ENCODE measurements at places on chromosomes 1 and 21.

GRCh38 chr1:36014722-36015220 lies 69.1 kb upstream of the TEKT2 start:
- DNase-seq, result no peak

DNA sequence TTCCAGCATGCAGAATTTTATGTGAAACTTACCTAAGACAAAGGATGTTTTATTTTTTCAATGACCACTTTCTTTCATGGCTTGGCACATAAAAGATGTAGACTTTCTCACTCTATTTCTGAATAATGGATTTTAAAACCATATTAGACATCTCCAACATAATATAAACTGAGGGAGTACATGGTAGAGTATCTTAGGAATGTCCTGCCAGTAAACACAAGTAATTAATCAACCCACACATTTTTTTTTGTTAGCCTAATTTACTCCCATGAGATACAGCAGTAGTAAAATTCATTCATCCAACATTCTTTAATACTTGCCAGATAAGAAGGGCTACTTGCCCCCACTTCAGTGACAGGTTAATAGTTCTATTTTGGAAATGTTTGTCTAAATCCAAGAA lies 235.4 kb upstream of the ADAMTS5 start:
- no peak for DNase-seq

DNA sequence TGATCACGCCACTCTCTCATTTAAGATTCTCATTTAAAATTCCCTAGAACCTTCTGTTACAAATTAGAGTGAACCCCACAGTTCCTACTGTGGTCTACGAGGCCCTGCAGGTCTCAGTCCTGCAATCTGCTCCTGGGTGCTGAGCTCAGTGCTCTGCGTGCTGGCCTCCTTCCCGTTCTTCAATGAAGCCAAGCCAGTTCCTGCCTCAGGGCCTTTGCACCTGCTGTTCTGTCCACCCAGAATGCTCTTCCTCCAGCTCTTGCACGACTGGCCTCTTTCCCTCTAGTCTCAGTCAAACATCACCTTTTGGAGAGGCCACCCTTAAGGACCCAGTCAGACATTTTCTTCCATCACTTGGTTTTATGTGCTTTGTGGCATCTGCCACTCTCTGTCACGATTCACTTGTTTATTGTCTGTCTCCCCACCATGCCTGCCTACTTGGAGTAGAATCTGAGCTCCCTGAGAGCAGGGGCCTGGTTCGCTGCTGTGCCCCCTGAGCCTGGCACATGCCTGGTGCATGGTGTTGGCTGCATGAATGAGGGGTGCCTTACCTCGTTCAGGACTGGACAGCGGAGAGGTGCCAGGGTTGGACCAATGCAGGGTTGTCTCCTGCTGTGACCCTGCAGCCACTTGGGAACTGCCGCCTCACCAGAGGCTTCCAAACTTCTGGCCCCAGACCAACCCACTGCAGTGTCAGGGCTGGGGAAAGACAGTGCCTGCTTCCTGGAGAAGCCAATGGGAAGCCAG lies 9.7 kb upstream of the H6PD start:
- DNase-seq, result no peak

- DNase-seq, result no peak
These were observed 56.4 kb downstream of the CACHD1 start for GRCh38 chr1:64526312-64526711.

GRCh38 chr1:29325675-29326074 lies 89.4 kb downstream of the PTPRU start:
- no peak for DNase-seq

DNA sequence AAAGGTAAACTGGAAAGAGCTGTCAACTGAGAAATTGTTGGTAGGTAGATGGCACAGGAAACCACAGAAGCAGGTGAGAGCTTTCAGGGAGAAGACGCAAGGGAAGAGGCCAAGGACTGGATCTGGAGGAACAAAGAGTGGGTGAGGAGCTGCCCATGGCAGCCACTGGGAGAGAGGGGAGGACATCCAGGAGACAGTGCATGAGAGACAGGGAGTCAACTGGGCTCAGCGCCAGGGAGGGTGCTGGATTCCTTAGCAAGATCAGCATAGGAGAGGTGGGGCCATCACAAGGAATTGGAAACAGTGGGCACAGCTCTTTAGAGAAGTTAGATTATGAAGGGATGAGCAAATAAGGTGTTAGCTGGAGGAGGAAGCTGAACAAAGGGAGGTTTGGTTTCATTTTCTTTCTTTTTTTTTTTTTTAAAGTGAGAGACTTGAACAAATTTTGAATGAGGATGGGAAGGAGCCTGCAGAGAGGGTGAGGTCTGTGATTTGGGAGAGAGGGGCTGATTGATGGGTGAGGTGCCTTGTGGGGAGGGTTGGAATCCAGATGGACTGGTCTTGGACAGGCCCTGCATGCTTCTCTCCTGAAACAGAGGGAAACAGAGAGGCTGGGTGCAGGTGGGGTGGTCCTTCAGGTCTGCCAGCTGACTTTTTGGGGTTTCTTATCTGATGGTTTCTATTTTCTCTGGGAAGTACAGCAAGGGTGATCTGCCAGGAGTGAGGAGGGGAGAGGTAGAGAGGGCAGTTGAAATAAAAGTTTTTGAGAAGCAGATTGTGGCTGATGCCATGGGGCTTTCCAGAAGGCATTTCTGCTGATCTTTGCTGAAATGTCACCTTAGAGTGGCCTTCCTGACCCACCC lies 5.4 kb downstream of the CYP4B1 start:
- no peak for DNase-seq

GRCh38 chr1:17765444-17766411 lies 10.6 kb downstream of the ACTL8 start:
- peak; percentile 67 for DNase-seq

DNA sequence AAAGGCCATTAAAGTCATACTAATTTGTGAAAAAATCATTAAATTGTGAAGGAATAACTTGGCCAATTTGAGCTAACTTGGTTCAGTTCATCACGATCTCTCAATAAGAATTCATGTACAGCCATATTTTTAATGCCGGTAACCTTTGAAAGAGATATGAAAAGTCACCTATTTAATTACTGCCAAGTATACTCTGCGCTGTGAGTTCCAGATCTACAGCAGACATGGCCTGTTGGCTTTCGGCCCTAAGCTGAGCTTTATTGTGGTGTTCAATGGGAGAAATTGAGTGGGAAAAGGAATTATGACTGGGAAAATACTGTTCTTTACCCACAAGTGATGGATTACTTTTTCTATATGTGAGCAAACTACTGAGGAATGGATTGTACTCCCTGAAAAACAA lies 159.9 kb upstream of the L1TD1 start:
- DNase-seq, result no peak

DNA sequence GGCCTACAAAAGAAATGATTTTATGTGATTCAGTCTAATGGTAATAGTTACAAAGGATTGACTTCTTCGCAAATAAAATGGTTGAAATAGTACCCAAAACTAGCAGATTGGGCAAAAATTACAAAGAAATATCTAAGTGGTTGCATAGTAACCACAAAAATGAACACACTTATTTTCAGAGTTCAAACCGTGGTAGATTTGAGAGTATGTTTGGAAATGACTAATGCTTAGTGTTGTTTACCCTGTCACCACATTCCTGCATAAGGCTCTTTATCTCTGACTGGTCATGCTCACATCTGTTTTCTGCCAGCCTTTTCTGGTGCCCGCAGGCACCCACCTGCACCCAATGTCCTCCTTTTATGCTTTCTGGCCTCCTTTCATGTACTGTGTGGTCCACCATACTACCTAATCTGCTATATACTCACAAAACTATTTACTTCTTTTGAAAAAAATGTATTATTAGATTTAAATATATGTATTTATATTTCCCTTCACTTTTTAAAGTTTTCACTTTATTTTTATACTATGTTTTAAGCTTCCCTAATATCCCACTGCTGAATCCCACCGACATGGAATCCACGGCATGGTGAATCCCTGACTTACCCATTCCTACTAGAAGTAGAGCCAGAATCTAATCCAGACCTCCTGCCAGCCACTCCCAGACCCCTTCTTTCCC lies 30.3 kb downstream of the PTPRC start:
- peak; percentile 95 for DNase-seq

GRCh38 chr1:178536844-178537371 lies 24.0 kb downstream of the TEX35 start:
- peak; percentile 91 for DNase-seq

DNA sequence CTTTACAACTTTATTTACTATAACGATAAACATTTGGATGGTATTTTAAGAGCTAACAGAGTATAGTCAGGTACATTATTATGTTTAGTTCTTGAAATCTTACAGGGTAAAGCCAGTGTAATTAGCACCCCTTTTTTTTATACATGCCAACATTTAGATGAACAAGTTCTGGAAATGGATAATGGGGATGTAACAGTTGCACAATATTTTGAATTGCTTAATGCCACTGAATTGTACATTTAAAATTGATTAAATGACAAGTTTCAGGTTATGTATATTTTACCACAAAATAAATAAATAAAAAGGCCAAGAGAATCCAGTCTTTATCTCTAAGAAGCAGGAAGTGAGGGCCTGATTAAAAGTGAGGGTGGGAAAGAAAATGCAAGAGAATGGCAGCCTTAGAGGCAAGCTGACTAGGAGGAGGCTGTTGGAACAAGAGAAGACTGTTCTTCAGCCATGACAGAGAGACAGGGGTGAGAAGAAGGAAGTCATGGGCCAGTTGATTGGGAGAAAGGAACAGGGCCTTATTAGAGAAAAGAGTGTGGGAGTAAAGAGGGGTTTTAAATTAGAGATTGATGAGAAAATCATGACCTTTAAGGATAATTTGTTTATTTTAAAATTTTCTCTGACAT lies 49.9 kb upstream of the TNFSF18 start:
- DNase-seq, result no peak
